NCI-H460 (cell line): ENCODE measurements at places on chromosomes 4 and X.

- DNase-seq, result no peak
These were observed 103.3 kb upstream of the TLR3 start for GRCh38 chr4:185965426-185966384.

DNA sequence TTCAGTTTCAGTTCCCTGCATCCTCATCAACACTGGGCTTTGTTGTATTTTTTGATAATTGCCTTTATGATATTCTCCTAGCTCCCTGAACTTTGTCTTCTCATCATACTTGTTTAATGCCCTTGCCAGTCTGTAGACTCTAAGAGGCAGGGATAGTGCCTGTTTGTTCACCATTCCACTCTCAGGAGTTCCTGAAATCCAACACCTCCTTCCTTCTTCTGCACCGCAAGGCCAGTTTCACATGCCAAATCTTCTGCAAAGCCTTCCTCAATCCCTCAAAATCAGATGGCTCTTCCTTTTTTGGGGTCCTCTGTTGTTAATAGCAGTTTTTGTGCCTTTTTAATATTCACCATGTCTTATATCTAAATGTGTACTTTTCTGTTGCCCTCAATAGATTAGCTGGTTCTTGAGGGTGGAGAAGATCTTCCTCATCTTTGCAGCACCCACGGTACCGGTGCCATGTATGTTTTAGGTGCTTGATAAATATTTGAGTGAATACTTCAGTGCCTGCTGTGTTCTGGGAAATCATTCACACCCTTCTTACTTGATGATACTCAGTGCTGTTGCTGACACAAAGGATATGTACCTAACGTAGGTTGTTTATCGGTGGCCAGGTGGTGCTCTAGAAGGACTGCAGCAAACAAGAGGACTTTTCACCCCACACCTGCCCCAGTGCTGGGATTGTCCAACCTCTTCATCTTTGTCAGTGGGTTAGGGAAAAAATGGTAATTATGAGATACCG is 85.3 kb upstream of the LIMCH1 start:
- DNase-seq, result no peak

DNA sequence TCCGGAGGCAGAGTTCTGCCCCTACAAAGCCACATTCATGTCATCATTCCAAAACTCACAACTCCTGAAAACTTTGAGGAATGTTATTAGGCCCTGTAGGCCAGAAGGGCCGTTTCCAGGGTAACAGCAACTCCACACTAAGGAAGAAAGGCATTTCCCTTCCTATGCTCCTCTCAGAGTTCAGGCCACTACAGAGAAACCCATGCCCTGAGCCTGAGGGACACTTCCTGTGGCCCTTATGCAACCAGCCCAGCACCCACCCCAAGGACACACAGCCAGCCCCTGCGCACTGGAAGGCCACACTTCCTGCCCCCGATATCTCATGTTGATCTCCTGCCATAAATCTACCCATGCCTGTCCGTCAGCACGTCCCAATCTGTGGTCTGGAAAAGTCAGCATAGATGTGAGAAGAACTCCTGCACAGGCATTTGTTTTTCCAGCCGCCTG is 289.3 kb downstream of the BCOR start:
- DNase-seq, result no peak

DNA sequence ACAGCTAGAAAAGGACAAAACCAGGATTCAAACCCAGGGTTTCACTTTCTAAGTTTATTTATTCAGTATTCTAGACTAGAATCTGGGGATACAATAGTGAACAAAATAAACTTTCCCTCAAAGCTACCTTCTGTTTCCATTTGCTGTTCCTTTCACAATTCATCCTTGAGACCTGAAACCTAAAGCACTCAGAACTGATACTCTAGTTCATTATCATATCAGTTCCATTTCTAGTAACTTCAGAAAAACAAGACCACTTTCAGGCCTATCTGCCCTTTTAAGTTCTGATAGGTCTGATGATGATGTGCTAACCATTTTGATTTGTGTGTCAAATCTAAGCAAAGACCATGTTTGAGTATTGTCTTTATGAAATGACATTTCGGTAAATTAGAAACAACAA is 7.8 kb upstream of the XK start:
- DNase-seq, result no peak

GRCh38 chr4:67446811-67447210 is 98.5 kb downstream of the CENPC start:
- no peak for DNase-seq

- no peak for DNase-seq
These were observed 19.9 kb downstream of the AR start for GRCh38 chrX:67563469-67564448.

- DNase-seq, result no peak
These were observed 607.3 kb downstream of the ANKRD50 start for GRCh38 chr4:124105212-124105611.

DNA sequence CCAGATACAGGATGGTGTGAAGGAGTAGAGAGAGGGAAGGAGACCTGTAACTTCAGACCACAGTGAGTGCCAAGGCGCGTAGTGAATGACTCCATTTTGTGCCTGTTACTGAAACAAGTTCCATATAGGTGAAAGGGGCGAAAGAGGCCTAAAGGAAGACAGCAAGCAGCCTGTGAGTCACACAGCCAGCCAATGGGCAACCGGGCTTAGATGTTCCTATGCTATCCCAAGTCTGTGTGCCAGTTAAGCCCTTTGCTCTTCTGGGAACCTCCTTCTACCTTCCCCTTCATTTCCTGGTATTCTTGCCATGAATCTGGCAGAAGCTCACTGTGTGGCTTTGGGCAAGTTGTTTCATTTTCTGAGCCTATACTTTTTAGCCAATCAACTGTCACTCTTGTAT is 161.8 kb upstream of the LDB2 start:
- no peak for DNase-seq

GRCh38 chr4:70518716-70519115 is 347 bp downstream of the AMTN start:
- no peak for DNase-seq

- DNase-seq, result no peak
These were observed 68.2 kb upstream of the TAPT1 start for GRCh38 chr4:16294455-16294854.

GRCh38 chr4:39169426-39169825 is 12.9 kb upstream of the WDR19 start:
- DNase-seq, result no peak

DNA sequence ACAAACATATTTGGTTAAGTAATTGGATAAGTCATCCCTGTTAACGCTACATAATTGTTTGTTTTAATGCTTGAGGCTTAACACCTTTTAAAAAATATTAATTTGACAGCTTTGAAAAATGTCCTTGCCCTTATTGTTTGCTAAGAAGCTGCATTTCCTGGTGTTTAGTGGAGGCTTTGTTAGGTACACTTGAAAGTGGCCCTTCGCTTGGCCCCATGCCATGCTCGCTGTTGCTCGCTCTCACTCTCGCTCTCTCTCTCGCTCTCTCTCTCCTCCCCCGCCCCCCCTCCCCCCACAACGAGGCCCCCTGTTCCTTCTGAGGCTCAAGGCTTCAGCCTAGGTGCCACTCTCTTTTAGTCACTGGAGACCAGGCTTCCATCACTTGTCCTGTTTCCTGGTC is 139.6 kb downstream of the DCLK2 start:
- DNase-seq, result no peak

DNA sequence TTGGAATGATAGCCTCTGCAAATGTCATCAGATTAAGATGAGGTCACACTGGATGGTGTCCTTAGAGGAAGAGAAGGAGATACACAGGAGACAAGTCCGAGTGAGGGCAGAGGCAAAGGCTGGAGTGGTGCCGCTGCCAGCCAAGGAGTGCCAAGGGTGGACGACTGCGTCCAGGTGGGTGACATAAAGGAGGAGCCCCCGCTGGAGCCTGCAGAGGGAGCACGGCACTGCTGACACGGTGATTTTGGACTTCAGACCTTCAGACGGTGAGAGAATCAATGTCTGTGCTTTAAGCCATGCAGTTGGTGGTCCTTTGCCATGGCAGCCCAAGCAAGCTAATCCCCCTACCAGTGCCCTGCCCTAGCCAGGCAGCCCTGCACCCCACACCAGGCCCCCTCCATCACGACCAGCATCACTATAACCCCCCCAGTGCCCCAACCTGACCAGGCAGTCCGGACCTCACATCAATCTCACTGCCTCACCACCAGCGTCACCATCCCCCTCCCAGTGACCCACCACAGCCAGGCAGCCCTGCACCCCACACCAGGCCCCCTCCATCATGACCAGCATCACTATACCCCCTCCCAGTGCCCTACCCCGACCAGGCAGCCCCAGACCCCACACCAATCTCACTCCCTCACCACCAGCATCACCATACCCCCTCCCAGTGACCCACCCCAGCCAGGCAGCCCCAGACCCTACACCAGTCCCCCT is 130.0 kb downstream of the HMX1 start:
- no peak for DNase-seq

DNA sequence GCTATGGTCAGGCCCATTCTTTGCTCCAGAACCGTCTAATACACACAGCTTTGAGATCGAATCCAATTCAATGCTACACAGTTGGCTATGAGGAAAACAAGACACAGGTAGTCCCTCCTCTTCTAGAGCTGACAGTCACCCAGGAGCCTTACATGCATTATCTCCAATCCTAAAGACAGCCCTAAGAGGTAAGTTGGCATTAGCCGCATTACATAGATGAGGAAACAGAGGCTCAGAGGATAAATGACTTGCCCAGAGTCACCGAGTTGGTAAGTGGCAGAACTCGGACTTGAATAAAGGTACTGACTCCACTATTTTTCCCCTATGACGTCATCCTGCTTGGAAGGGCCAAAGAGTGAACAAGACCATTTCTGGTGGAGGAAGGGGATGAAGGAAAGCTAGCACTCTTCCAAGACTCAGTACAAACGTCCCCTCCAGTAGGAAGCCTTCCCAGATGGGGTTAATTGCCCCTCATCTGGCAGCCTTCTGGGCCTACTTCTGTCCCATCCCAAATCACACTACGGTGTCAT is 8.5 kb downstream of the IQSEC2 start:
- no peak for DNase-seq

DNA sequence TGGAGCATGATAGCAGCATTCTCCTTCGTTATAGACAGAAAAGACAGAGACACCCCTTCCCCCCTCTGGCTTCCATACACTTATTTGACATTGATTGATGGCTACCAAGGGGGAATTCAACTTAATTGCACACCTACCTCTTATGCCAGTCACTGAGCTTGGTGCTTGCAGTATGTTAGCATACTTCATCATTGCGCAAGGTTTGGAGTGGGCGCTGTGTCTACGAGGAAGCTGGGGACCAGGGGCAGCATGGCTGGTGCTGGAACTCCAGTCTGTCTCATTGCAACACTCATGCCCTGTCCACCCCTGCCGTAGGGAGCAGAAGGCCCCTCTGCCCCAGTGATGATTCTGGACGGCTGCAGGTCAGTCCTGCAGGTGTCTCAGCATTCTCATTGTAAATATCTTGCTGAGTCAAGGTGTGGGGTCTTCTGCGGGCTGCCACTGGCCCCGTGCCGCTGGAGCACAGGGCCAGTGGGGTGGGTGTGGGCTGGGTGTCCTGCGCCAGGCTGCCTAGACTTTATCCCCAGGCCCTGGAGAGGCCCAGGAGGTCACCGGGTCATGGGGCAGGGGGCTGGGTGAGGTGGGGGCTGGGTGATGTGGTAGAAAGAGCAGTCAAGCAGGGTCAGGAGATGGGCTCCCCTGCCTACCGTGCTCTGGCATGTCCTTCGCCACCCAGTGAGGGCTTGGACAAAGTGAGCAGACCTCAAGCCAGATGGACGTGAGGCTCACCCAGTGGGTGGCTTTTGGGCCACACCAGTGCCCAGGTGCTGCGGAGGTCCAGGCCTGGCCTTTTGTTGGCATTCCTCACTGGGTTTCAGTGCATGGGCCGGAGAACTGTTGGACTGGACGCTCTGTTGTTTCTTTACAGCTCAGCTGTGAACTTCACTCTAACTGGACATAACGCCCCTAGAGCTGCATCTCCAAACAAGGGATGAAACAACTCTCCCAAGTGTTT is 85.5 kb downstream of the PSAPL1 start:
- DNase-seq, result no peak

GRCh38 chrX:48613502-48614160 is 16.3 kb downstream of the WDR13 start:
- DNase-seq, result no peak

- no peak for DNase-seq
These were observed 102.9 kb upstream of the SLC34A2 start for GRCh38 chr4:25552580-25553271.

DNA sequence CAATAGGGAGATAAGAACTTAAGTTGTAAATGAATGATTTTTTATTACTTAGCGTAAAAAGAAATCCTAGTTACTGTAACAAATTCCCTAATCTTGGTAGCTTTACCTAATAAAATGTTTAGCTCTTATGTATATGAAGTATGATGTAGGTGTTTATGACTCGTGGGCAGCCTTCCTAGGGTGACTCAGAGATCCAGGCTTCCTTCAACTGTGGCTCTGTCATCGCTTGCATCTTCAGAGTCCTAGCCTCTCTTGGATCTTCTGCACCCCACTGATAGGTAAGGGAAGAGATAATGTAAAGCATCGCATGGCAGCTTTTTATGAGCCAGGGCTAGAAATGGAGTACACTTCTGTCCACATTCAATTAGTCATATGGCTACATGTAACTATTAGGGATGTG is 165.6 kb upstream of the GLRA2 start:
- no peak for DNase-seq

GRCh38 chr4:188329521-188329920 is 190.3 kb downstream of the TRIML1 start:
- no peak for DNase-seq

GRCh38 chr4:174358829-174359228 is 75.1 kb downstream of the CEP44 start:
- no peak for DNase-seq

DNA sequence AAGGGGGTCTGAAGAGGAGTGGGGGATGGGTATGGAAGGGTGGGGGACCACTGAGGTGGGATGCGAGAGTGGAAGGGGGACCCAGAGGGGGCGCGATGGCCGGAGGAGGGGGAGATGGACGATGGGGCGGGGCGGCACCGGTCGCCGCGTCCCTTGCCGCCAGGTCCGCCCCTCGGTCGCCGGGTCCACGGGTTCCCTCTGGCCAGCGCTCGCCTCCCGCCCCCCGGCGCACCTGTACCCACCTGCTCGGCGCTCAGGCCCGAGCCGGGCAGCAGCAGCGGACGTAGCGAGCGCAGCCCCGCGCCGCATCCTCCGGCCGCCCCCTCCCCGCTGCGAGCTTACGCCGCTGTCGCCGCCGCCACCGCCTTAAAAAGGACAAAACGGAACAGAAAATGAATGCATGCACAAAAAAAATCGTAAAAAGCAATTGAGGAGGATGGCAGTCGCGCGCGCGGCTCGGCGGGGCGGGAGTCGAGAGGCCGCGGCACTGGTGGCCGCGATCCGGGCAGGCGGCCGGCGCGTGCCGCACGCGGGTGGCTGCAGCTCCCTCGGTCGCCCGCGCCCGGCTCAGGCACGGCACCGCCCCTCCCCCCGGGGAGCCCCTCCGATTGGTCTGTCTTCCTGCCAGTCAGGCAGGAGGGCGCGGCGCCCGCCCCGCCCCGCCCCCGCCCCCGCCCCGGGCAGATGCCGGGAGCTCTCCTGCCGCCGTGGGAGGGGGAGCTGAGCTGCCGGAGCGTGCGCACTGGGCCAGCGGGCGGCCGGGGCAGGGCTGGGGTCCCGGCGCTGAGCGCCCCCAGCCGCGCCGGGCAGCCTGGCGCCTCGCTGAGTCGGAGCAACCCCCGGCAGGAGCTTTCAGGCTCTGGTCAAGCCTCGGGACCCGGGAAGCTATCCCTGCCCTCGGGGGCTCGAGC is at the start of gene JAKMIP1:
JAKMIP1 (minus strand) TSS at position 539 of the 911 bp plus-strand sequence. CDS start 87,699 bp downstream, outside the sequence.
- DNase-seq, result peak; percentile 33
